ENCODE measurements at places on chromosomes 4 and X.

- DNase-seq: no peak
Measured at GRCh38 chr4:127555106-127555505, 77.7 kb upstream of the INTU start.

DNA sequence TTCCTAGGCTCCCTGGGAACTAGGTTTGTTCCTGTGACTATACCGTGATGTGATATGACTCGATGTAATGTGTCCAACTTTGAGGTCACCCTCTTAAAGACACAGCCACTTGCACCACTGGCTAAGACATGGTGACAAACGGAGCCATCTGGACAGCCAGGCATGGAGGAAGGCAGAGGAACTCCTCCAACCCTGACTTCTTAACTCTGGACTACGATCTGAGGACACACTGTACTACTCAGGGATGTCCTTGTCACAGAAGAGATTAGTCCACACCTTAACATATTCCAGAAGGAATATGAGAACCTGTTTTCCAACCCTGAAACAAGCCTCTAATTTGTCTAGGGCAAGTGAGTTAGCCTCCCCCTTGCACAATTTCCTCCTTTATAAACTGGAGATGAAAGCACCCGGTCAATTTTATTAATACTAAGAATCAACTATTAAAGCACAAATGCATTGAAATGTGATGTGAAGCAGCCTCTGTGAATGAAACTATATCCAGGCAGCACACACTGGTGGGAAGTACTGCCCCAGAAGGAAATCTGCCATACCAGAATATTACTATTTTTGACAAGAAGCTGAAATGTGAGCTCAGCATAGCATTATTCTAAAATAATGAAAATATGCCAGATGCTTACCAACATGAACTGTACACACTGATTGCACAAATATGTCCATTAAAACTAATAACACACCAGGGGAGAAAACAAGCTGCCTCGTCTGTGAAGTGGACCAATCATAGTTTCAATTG lies 47.3 kb downstream of the TSPAN5 start:
- no peak for DNase-seq

DNA sequence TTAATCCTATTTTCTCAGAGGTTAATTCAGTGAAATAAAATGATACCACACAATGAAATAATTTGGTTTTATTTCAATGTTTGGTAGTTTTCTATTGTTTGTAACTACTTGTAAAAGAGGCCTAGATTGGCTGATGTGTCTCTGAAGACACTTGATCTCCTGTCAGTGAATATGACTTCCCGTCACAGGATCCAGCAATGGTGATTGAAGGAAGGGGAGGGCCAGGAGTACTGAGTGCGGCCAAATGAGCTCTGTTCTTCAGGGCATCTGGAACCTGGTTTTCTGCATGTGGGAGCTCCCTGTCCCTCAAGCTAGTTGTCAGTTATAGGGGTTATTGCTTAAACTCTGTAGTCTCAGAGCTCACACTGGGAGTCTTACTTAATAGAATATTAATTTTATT lies 86.5 kb upstream of the OTUD4 start:
- no peak for DNase-seq

- DNase-seq: no peak
Measured at GRCh38 chr4:123930996-123931395, 534.4 kb downstream of the SPRY1 start.

DNA sequence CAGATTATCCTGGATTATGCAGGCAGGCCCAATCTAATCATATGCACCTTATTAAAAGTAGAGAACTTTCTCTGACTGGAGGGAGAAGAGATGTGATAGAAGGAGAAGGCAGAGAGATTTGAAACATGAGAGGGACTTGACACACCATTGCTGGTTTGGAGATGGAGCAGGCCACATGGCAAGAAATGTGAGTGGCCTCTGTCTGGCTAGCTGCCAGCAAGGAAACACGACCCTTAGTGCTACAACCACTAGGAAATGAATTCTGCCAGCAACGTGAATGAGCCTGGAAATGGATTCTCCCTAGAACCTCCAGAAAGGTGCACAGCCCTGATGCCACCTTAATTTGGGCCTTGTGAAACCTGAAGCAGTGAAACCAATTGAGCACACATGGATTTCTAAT lies 79.5 kb upstream of the MBNL3 start:
- no peak for DNase-seq

DNA sequence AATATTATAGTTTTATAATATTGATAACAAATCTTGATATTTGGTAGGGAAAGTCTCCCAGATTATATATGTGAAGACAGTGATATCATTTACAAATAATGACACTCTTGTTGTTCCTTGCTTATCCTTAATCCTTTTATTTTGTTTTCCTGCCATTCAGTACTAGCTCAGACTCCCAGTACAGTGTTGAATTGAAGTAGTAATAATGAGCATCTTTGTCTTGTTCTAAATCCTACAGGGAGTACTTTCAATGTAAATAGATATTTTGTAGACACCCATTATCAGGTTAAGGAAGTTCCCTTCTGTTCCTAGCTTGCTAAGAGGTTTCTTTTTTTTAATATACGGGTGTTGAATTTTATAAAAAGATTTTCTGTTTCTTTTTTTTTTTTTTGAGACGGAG lies 33.0 kb downstream of the WWC2 start:
- DNase-seq: no peak

GRCh38 chr4:24912252-24913118 lies at the start of gene CCDC149:
Gene CCDC149, minus strand, starts transcription at chr4:24913042. Its CDS starts 178 bp downstream, at chr4:24912864.
- DNase-seq: no peak

- DNase-seq: no peak
Measured at GRCh38 chrX:56800307-56800706, 71.3 kb downstream of the NBDY start.

All from NCI-H446 treated with DMSO at 0.1 percent for 48 hours (cell line).